ENCODE measurements at places on chromosomes 12 and 14.

DNA sequence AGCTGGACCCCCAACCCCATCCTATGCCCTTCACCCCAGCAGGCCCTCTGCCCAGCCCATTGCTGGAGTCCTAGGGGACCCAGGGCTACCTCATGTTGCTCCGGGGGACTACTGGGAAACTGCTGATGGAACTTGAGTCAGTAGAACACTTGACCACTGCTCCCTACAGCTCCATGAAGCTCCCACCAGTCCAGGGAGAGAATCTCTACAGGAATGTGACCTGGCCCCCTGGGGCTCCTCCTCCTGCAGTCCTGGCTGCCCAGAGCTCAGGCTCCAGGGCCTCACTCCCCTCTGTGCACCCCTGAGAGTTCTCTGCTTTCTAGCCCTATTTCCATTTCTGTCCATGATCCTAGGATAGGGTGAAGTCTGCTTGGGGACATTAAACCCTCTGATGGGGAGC is 10.8 kb upstream of the AQP2 start:
- no peak for DNase-seq

GRCh38 chr14:69537900-69538299 is 36.8 kb downstream of the CCDC177 start:
- DNase-seq: no peak

GRCh38 chr14:91374287-91374878 is 43.2 kb downstream of the CCDC88C start:
- DNase-seq: peak; percentile 36

DNA sequence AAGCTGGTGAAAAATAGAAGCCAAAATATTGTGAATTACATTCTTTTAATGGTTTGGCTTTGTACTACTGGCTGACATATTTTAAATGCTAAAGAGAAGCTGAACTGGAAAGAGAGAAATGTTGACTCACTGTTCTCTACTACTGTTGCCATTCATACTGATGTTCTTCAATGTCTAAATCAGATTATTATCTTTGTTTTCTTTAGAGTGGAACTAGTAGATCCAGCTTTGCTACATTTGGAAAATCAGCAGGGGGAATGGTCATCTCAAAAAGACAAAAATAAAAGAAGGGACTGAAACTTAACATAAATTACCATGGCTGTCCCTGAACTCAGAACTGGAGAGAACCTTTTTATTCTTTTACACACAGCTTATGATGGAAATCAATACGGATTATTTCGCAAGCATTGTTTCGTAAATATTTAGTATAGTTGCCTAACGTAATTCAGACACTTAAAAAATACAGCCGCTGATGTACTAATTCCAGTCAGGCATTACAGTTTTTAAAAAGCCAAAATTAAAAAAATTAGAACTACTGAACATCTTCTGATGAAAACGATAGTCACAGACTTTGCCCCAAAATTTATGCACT is 76.3 kb upstream of the OTX2 start:
- no peak for DNase-seq

GRCh38 chr12:93823616-93824391 is 146.6 kb downstream of the CRADD start:
- DNase-seq: no peak

- DNase-seq: no peak
Observed at GRCh38 chr12:38327356-38327755, 10.8 kb downstream of the ALG10B start.

GRCh38 chr12:18135509-18135908 is 45.5 kb upstream of the RERGL start:
- DNase-seq: no peak

DNA sequence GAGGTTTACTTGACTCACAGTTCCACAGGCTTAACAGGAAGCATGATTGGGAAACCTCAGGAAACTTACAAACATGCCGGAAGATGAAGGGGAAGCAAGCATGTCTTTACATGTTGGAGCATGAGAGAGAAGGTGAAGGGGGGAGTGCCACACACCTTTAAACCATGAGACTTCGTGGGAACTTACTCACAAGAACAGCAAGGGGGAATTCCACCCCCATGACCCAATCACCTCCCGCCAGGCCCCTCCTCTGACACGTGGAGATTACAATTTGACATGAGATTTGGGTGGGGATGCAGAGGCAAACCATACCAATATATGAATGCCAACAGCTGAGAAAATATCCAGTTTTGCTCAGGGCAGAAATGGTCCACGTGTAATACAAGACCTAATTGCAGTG is 518.6 kb downstream of the VRK1 start:
- DNase-seq: no peak

DNA sequence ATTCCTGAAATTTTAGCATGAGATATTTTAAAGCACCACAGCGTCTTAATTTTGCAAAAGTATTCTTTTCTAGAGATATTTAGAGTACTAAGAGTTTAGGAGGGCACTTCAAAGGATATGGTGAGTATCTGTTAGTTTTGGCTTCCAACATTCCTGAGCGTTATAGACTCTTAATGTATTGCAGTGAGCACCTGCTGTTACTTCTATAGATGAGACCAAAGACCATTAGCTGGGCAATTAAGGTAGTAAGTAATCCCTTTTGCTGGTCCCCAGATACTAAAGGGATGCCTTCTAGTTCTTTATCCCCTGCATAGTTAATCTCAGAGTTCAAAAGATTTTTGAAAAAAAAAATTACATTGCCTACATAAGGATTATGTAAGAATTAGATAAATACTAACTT is 975.6 kb downstream of the GALC start:
- DNase-seq: no peak

DNA sequence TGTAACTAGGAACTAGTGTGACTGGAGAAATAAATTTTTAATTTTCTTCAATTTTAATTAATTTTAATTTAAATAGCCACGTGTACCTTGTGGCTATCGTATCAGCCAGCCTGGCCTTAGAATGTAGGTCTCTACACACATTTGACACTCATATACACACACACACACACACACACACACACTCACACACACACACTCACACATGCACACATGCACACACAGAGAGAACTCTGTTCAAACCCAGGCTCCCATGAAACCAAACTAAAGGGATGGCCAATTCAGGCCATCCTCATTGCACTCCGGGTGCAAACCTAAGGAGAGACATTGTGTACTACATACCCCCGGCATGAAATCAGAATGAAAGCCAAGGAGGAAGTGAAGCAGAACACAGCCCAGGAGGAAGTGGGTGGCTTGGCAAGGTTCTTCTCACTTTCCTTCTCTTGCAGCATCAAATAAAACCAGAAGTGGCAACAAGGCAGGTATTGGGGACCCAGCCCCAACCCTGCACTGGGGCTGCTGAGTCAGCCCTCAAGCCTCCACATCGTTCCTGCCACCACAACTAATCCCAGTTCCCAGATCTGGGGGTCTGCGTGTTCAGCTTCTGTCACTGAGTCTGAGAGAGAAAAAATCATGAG is 26.2 kb upstream of the CHPT1 start:
- peak; percentile 79 for DNase-seq

- DNase-seq: no peak
Observed at GRCh38 chr14:25944020-25944419, 653.8 kb downstream of the NOVA1 start.

GRCh38 chr12:122130150-122130549 is 43.9 kb downstream of the IL31 start:
- DNase-seq: no peak

DNA sequence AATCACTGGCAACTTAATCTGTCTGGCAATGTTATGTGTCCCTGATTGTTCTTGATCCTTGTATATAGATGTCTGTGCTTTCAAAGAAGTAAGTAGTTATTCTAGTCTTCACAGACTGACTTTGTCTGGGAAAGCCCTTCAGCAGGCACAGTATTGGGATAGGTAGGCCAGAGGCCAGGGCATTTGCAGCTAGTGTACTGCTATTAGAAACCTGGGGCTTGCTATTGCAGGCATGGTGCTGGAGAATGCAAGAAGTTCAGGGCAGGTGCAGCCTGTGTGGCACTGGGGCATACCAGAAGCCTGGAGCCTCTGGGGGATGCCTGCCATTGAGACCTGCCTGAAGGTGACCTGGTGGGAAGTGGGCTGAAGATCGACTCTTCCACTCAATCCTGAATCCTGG is 96.3 kb downstream of the TMTC3 start:
- DNase-seq: no peak

GRCh38 chr12:27566626-27567025 is 42.6 kb downstream of the PPFIBP1 start:
- no peak for DNase-seq

DNA sequence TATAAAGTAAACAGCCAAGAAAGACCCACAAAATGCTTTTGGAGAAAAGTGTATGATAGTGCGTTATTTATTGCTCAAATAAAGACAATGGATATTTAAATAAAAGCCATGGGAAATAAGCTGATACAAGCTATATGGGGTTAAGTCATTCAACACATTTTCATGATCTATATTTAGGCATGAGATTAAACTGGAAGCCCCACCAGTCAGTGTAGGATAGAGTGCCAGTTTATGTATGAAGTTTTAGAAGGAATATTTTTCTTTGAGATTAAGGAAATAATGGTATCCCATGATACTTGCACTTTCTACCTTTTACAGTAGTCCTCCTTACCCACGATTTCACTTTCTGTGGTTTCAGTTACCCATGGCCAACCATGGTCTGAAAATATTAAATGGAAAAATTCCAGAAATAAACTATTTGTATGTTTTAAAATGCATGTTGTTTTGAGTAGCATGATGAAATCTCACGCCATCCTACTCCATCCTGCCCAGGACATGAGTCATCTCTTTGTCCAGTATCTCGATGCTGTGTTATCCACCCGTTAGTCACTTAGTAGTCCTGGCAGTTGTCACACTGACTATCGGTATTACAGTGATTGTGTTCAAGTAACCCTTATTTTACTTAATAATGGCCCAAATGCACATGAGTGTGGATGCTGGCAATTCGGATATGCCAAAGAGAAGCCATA is 22.3 kb downstream of the SYT1 start:
- no peak for DNase-seq

GRCh38 chr12:127791217-127791616 is 475.8 kb upstream of the TMEM132C start:
- no peak for DNase-seq

- DNase-seq: no peak
Observed at GRCh38 chr12:14784471-14784870, 18.8 kb downstream of the WBP11 start.

DNA sequence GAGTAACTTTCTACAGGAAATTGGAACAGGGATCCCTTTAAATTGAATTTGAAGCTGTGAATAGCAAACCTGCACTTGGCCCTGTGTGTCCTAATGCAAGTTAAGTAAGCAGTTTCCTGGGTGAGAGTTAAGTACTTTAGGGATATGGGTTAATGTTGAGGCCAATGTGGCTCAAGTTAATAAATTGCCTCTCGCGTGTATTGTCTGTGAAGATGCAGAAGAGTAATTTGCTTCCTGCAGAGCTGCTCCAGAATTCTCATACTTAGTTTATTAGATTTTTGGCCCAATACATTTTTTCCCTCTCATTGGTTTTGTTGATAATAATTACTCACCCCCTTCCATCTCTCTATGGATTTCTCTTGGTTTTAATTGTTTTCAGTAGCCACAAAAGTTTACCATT is 86.5 kb downstream of the SLC25A47 start:
- no peak for DNase-seq

DNA sequence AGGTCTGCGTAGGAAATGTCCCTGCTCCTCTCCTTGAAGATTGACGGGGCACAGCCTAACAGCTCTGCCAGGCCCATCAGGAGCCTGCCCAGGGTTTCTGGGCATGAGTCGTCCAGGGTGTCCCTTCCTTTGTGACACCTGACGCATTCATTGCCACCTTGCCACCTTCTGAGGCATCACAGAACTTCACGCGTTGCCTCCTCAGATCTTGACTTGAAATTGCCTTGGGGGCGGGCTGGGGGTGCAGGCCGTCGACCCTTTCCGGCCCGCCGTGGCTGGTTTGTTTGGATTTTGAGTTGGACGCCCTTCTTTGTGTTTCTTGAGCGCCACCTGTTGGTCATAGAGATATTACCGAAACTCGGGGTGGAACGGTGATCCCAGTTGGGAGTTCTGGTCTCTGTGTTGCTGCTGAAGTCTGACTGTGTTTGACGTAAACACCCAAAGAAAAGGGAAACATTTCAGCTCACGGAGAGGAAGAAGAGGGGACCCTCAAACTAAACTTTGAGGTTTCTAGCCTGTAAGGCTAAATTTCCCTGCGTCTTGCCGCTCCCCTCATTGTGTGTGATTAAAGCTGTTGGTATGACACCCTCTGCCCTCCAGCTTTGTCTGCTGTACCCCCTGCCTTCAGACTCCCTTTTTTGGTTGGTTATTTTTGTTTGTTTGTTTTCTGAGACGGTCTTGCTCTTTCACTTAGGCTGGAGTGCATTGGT is 44.6 kb downstream of the MLXIP start:
- DNase-seq: peak; percentile 82

GRCh38 chr12:115407036-115407435 is 723.1 kb upstream of the TBX3 start:
- no peak for DNase-seq

- DNase-seq: peak; percentile 71
Observed at GRCh38 chr12:57127101-57127725, 1.1 kb upstream of the LRP1 start.

DNA sequence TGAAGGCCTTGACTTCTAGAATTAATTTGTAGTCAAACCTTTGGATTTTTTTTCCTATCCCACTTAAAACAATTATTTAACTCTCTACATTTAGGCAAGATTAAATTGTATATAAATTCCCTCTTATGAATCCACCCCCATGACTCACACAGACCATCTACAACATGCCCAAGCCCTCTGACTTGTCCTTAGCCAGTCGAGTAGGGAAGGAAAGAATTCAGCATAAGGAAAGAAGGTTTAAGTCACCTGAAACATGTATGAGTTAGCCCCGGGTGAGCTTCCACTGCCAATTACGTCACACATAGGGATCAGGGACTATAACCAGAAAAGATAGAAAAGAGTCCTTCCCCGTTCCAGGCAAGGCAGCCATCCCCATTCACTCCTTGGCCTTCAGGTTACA is 14.9 kb upstream of the RESF1 start:
- DNase-seq: no peak

DNA sequence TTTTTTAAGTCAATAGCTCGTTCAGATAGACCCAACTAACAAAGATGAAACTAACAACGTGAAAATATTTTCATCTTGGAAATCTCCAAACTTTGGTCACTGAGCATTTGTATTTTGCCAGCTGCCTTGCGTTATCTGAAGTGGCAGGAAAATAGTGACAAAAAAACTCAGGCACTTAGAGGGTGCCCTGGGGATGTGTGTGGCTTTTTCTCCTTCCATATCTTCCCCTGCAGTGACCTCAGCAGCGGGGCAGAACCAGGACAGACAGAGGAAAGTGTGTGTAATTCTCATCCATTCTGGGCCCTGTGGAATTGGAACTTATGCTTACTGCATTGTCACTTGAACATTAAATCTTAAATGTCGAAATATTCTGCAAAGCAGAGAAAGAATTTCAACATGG is 152.0 kb downstream of the BCAT1 start:
- no peak for DNase-seq

GRCh38 chr12:29640589-29641345 is 143.0 kb downstream of the TMTC1 start:
- DNase-seq: no peak

- no peak for DNase-seq
Observed at GRCh38 chr12:96892104-96892503, 15.0 kb upstream of the NEDD1 start.

- no peak for DNase-seq
Observed at GRCh38 chr14:81465507-81466228, 65.5 kb upstream of the STON2 start.

GRCh38 chr12:109948368-109948767 is 47.8 kb downstream of the GIT2 start:
- DNase-seq: no peak

GRCh38 chr14:59213368-59214315 is 25.2 kb downstream of the DAAM1 start:
- no peak for DNase-seq
